Activated effector memory CD4-positive, alpha-beta T cell treated with Interleukin-2 at 50 U/mL for 16 hours (primary cell): ENCODE measurements at places on chromosomes 11 and 22.

GRCh38 chr22:44049486-44050231 lies 25.6 kb downstream of the PARVB start:
- DNase-seq: no peak

GRCh38 chr11:77250881-77251640 lies 50.4 kb downstream of the GDPD4 start:
- no peak for DNase-seq

GRCh38 chr11:38791346-38791961 lies 2193.4 kb upstream of the RAG2 start:
- DNase-seq: no peak

DNA sequence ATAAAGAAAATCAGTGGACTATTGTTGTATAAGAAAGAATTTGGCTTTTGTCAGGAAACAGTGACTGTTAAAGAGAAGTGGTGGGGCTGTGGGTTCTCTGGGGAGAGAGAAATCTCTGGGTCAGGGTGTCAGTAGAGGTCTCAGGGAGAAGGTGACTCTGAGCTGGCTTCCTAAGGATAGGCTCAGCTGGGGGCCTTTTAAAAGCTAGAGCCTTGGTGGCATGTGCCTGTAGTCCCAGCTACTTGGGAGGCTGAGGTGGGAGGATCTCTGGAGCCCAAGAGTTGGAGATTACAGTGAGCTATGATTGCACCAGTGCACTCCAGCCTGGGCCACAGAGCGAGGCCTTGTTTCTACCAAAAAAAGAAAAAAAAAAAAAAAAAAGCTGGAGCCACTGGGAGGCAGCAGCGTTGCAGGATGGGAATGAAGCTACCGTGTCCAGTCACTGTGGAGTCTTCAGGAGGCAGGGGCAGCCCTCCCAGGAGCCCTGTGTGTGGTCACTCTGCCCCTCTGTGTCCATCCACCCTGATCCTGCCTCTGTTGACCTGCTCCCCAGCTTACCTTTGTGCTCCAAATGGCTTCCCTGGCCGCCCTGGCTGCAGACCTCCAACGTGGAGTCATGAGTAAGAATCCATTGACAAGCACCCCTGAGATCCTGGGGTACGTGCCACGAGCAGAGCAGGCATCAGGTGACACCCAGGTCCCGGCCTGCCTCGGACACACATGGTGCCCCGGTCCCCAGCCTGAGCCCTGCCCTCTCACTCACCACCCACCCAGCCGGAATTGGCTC lies 5.4 kb upstream of the MIF start:
- DNase-seq: no peak

- no peak for DNase-seq
Observed at GRCh38 chr11:8183111-8183510, 14.3 kb upstream of the RIC3 start.

DNA sequence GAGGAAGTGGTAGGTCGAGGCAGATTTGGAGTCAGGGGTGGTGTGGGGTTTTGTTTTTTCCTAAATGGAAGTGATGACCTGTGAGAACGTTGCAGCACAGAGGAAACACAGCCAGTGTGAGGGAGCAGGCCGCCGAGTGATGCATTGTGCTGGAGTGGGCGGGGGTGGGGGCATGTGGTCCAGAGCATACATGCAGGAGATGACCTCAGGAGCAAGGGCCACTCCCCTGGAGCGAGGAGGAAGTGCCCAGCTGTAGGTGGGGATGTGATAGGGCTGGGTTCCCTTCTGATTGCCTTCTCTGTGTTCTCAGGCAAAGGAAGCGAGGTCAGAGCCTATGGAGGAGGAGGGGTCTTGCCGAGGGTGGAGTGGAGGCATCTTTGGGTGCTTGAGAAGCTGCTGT lies 81.4 kb downstream of the PPP6R3 start:
- no peak for DNase-seq

DNA sequence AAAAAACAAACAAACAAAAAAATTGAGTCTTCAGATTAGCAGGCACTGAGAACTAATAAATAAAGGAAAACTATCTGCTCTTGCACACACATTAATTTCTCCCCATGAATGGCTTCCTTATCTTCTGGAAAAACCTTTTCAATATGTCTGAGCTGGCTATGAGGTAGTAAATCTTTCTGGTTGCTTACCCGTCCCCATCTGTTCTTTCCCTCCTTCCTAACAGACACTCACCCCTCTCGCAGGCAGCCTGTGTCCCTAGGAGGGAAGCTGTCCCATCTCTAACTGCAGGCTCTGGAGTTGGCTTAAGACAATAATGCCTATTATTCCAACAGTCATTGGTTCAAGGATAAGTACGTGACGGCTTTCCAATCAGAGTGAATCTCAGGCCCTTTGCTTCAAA lies 8.2 kb upstream of the SCUBE2 start:
- no peak for DNase-seq

DNA sequence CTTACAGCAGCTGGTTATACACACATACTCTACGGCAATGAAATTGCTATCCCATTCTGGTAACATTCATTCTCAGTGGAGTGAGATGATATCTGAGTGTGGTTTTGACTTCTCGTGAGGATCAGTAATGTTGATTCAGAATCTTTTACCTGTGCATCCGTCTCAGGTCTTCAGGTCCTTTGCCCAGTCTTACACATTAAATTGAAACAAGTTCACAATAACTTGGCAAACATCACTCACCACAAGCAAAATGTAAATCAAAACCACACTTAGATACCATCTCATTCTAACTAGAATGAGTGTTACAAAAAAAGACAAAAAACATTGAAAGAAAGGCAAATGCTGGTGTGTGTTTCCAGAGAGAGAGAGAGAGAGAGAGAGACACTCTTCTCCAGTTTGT lies 14.0 kb downstream of the RGL4 start:
- no peak for DNase-seq

GRCh38 chr22:23089633-23090456 lies 19.5 kb downstream of the GNAZ start:
- no peak for DNase-seq

DNA sequence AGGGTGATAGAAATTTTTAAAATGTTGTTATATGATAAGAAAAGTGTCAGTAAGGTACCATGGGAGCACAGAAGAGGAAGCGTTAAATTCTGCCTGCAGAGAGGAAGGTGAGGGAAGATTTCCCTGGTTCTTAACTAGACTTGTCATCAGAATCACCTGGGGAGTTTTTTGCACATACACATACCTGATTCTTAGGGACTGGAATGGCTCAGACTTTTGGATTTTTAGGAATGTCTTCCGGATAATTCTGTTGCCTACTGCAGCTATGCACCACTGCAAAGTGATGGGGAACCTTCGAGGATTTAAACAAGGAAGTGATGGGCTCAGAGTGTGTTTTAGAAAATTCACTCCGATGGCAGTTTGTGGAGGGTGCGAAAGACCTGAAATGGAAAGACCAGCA lies 21.9 kb downstream of the STX3 start:
- DNase-seq: no peak

GRCh38 chr11:47212938-47213337 lies 1.8 kb upstream of the DDB2 start:
- DNase-seq: no peak

DNA sequence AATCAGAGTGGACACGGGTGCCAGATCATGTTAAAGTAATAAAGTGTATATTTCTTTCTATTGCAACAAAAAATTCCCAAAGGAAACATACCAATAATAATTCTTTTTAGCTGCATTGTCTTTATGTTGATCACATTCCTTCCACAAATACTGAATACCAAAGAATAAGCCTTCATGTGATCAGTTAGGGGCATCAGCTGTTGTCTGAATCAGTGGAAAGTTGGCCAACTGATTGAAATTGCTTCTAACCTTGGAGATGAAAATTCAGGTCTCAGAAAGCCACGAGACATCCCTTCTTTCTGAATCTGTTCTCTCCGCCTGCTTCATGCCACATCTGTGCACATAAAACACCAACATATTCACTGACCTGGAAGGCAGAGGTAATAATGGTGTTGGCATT lies 785.2 kb downstream of the KCNA4 start:
- no peak for DNase-seq

DNA sequence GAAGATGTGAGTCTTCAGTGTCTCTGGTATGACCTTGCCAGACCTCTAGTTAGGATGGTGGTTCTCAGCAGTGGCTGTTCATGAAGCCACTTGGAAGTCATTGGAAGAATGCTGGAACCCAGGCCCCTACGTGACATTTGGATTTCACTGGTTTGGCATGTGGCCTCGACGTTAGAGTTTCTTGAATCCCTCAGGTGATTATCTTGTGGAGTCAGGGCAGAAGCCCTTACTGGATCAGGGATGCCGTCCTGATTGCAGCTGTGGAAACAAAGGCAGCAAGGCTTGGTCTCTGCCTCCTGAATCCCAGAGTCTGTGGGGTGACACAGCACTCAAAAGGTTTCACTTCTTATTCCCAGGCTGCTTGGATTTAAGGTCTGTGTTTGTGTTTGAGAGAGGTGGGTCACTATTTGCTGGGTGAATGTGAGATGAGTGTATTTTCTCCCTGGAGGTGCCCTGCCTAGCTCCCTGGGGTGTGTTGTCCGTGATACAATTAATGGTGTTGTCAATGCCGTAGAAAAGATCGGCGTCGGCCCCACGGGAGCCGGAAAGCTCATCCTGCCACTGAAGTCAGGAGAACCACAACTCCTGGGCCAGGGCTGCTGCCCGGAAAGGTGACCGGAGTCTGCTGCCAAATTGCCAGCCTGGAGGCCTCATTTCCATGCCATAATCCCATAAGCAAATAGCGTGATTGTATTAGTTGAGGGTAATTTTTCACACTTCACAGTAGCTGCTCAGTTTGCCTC lies 939.0 kb downstream of the BRD1 start:
- DNase-seq: no peak

GRCh38 chr11:78429209-78429608 lies 11.6 kb upstream of the GAB2 start:
- DNase-seq: no peak

GRCh38 chr11:1487091-1487850 lies 692 bp upstream of the MOB2 start:
- no peak for DNase-seq

- DNase-seq: no peak
Observed at GRCh38 chr11:6232899-6233298, 1.5 kb downstream of the FHIP1B start.

GRCh38 chr11:93686812-93687211 lies 25.3 kb downstream of the CEP295 start:
- no peak for DNase-seq

GRCh38 chr22:19984851-19985811 lies 31.5 kb downstream of the ARVCF start:
- no peak for DNase-seq

DNA sequence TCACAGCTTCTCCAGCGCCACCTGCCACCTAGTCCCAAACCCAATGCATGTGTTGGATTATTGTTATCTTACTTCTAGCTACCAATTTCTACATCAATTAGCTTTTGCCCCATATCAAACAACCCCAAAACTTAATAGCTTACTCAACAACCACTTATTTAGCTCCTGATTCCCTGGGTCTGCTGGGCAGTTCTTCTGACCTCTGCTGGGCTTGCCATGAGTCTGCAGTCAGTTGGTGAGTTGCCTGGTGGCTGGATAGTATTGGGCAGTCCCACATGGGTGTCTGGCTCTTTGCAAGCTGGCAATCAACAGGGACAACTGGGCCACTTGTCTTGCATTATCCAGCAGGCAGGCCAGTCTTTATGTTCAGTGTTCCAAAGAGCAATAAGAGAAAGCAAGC lies 13.6 kb upstream of the MS4A15 start:
- no peak for DNase-seq

DNA sequence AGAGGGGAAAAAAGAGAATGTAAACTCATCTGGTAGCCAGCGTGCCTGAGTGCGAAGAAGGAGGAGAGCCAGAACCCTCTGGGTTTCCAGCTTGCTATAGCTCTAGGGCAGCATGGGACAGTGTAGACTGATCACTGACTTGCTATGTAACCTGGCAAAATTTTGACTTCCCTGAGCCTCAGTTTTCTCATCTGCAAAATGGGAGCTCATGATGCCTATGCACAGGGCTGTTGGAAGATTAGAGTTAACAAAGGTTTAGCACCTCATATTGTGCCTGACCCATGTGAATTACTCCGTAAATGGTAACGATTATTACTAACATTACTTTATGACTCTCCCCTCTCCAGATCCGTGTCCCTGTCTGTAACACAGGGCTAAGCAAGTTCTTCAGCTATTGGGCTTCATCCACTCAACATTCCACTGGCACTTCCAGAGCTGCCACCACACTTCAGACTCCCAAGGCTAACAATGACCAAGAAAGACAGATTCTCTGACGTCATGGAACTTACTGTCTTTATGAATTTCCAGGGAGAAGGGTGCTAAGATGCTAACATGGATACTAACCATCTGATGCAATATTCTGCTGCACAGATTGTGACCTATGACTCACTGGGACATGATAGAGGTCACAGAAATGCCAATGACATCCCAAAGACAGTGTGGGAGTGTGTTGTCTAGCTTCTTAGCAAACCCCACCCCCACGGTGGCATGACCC lies 195.2 kb downstream of the TRIM29 start:
- no peak for DNase-seq

DNA sequence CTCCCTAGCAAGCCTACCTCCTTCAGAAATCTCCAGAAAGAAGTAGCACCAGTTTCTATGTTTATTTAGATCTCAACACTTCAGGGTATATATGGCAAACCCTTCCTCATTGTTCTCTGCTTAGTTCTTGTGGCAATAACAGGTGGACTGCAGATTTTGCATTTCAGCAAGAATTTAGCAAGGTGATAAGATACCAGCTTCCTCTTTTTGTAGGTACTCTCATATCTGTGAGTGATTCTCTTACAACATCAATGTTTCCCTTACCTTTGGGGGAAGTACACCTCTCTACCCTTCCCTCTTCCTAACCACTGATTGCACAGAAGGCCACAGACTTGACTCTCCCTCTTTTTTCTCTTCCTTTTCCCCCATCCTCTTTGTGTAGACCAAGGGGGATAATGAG lies 230.9 kb upstream of the SESN3 start:
- no peak for DNase-seq

DNA sequence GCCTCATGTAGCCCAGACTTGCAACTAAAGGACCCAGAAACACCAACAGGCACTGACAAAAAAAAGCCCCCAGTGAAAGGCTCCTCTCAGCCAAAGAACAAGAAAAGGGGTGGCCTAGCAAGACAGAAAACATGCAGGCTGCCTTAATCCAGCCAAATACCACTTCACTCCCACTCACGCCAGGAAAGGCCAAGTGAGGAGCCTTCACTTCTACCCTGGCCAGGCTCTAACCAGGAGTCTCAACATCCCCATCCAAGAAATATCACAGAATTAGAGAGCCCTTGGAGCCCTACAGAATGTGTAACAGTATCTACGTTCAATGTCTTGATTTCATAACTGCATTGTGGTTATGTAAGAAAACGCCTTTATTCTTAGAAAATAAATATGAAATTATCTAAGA lies 149.0 kb downstream of the APOL5 start:
- no peak for DNase-seq

GRCh38 chr11:14141676-14142075 lies 179.2 kb downstream of the SPON1 start:
- no peak for DNase-seq

GRCh38 chr22:17990147-17990546 lies 34.2 kb downstream of the MICAL3 start:
- DNase-seq: no peak
